ENCODE measurements at places on chromosomes 6 and 20.

- DNase-seq, result peak; percentile 83
Observed at GRCh38 chr6:147802459-147802858, 294.0 kb downstream of the SAMD5 start.

GRCh38 chr6:139508576-139508975, 134.1 kb upstream of the CITED2 start:
- no peak for DNase-seq

- no peak for DNase-seq
Observed at GRCh38 chr6:137087902-137088301, 43.1 kb upstream of the IL20RA start.

GRCh38 chr6:39962831-39963230, 28.6 kb upstream of the MOCS1 start:
- peak; percentile 68 for DNase-seq

- DNase-seq, result no peak
Observed at GRCh38 chr6:22670605-22671004, 101.2 kb downstream of the HDGFL1 start.

DNA sequence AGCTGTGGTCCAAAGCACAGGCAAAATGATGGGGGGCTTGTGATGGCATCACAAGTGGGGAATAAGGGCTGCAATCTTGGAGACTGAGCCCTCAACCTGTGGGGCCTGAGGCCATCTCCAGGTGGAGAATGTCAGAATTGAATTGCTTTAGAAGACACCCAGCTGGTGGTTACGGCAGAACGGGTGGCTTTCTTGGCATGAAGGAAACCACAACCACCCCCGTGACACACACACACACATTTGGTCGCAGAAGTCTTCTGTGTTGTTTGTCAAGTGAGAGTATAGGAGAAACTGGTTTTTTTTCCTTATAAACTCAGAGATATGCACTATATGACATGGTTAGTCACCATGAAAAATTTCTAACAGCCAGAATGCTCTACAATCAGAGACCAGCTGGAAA, 139.5 kb upstream of the CDH4 start:
- DNase-seq, result no peak

- DNase-seq, result no peak
Observed at GRCh38 chr6:149246691-149247384, 70.7 kb upstream of the TAB2 start.

- peak; percentile 13 for DNase-seq
Observed at GRCh38 chr20:61500791-61501321, 248.8 kb downstream of the CDH4 start.

GRCh38 chr20:64084685-64085152, 521 bp upstream of the LKAAEAR1 start:
- DNase-seq, result no peak

DNA sequence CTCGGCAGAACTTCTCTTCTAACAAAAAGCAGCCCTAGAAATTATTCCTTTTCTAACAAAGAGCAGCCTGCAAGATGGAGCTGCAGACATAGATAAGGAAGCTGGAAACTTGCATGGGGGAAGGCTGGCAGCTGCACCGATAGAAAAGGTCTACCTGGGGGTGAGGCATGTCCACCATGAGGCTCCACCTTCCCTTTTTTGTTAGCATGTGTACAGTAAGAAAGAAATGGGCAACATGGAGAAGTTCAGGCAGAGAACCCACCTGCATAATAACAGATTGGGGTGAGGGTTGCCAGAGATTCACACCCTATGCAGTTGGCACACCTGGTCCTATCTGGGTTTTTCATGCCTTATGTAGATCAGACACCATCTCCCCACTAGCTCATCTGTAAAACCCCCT, 25.4 kb downstream of the ZNF311 start:
- DNase-seq, result no peak

DNA sequence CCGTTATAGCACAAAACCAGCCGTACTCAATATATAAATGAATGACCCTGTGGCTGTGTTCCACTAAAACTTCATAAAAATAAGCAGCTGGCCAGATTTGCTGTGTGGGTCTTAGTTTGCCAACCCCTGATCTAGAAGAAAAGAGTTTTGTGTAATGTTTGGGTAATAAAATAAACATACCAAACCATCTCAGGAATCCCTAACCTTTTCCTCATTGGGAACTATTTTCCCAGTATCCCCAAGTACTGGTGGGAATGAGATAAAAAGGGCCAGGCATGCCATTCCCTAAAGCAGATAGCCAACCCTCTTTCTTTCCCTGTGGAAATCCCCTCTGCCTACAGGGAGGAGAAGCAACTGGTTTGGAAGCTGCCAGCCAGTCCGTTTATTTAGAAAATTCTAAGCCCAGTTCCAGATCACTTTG, 169.1 kb upstream of the AKAP12 start:
- peak; percentile 56 for DNase-seq

DNA sequence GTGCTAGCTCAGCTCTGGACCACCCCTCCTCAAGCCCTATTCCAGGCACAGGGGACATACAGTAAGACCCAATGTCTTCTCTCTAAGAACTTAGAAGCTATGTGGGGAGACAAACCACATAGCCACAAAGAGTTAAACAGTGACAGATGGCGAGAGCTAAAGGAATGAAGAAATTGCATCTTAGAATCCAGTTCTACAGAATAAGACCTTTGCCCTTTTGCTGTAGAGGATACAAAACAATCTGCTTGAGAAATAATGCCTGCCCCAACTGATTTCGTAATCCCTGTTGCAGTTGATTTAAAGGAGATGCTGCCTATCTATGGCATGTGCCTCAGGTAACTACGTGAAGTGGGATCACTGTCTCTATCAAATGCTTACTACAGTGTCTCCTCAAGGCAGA, 31.2 kb downstream of the TNFRSF21 start:
- peak; percentile 84 for DNase-seq

GRCh38 chr6:87700397-87701343, 1.4 kb downstream of the AKIRIN2 start:
- DNase-seq, result peak; percentile 81

DNA sequence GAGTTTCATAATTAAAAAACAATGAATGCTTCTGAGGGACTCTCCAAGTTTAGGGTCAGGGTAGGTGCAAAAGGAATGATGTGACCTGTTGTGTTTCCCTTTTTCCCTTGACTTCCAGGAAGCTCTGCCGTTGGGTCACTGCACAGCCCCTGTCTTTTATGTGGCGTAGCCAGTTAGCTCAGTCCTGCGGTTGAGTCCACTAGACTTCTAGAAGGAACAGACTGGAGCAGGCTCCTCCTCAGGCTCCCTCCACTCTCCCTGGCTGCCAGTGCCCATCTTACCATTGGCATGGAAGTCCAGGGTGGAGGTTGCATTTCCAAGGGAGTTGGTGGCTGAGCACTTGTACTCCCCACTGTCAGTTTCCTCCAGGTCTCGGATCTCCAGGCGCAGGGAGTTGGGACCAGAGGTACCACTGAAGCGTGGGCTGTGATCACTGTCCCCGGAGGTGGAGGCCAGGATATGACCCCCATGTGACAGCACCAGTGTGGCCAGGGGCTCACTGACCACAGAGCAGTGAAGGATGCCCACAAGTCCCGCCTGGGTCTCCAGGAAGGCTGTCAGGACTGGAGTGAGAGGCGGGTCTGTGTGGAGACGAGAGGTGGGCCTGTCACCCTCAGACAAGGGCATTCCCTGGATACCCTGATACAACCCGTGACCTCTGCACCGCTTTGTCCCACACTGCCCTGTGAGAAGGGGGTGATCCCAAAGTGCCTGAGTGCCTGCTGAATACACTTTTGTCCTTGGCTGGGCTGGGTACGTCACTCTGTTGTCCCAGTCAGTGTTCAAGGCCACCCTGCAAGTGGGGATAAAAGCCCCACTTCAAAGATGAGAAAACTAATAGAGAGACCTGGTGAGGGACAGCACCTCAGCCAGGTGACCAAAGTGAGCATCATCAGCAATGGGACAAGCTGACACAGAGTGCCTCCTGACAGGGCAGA, 11.1 kb downstream of the SIGLEC1 start:
- DNase-seq, result no peak

- no peak for DNase-seq
Observed at GRCh38 chr6:98548301-98548700, 286.1 kb upstream of the POU3F2 start.

DNA sequence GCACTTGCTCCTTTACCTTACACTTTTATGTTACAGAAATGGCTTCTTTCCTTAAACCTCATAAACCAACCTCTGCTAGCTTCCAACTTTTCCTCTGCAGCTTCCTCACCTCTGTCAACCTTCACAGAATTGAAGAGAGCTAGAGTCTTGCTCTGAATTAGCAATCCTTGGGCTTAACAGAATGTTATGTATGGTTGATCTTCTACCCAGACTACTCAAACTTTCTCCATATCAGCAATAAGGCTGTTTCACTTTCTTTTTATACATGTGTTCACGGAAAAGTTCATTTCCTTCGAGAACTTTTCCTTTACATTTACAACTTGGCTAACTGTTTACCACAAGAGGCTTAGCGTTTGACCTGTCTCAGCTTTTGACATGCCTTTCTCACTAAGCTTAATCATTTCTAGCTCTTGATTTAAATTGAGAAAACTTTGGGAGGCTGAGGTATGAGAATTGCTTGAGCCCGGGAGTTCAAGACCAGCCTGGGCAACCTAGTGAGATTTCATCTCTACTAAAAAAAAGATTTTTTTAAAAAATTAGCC, 207.3 kb downstream of the BMP7 start:
- no peak for DNase-seq

GRCh38 chr6:12957321-12958051, 240.9 kb downstream of the PHACTR1 start:
- peak; percentile 67 for DNase-seq

DNA sequence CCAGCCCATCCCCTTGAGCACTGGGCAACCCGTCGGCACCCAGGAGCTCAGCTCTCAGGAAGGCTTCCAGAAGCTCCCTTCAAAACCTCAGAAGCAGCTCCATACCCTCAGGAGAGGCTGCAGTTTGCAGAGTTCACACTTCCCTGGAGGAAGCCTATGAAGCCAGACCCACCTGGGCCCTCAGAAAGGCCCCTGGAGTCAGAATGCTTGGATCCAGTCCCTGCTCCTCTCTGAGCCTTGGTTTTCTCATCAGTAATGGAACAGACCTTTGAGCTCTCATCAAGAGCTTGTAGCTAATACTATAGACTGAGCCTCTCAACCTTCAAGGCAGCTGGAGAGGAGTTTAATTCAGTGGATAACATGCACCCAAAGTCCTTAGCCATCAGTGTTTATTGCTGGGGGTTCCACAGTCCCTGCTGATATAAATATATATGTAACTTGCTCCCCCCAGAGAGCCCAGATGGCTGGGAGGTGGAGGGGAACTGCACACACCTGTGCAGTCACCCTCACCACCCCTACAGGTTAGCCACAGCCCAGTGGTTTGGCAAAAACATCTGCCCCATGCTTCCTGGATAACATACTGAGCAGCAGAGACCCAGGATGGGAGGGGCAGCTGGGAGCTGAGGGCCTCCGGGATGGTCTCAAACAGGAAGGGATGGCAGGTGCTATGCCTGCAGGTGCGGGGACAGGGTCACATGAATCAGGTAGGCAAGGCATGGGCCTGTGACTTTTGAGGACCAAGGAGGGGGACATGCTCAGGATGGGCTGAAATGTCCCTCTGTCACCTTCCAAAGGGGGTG, 120.1 kb downstream of the SNX5 start:
- no peak for DNase-seq

- peak; percentile 57 for DNase-seq
Observed at GRCh38 chr6:36358226-36358915, 21.7 kb upstream of the BNIP5 start.

GRCh38 chr6:147508042-147508865, at the start of gene SAMD5:
Gene SAMD5 (plus strand): TSS chr6:147508690. CDS start chr6:147508929, 239 bp downstream.
- peak; percentile 83 for DNase-seq

- peak; percentile 72 for DNase-seq
Observed at GRCh38 chr6:105510746-105511145, 107.9 kb upstream of the PREP start.

GRCh38 chr6:167565388-167565787, 240.5 kb downstream of the TTLL2 start:
- DNase-seq, result no peak

DNA sequence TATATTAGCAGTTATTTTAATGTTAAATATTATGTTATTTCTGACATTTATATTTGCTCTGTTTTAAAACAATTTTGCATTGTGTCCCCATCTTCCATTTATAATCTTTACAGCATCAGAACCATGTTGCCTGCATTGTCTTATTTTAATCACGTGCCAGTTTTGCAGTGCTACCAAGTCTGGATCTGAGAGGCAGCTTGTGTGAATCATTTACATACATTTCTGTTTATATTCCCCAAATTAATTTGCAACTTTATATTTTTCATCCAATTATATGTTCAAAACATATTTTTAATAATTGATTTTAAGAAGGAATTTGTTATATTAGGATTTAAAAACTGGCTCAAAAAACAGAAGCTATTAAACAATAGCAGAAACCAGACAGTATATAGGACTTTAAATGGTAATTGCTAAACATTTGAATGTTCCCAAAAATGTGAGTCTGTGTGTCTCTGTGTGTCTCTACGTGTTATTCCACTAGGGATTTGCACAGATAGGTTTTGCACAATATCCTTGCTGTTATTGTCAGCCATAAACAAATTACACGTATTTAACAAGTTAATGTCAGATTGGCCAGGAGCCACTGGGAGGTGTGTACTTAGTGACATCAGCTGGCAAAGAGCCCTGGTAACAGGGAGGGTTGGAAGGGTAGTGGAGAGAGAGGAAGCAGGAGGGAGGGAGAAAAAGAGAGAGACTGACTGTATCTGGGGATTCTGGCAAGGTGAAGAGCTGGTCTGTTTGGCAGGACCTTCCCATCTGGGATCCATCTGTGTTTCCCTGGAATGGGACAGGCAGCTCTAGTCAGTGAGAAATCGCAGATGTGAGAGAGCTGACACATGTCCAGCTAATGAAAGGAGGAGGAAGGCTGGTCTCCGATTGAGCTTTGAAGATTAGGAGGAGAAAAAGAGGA, 72.1 kb downstream of the CBFA2T2 start:
- DNase-seq, result peak; percentile 91

- peak; percentile 70 for DNase-seq
Observed at GRCh38 chr6:27873021-27873940, 38.9 kb downstream of the OR2B2 start.

DNA sequence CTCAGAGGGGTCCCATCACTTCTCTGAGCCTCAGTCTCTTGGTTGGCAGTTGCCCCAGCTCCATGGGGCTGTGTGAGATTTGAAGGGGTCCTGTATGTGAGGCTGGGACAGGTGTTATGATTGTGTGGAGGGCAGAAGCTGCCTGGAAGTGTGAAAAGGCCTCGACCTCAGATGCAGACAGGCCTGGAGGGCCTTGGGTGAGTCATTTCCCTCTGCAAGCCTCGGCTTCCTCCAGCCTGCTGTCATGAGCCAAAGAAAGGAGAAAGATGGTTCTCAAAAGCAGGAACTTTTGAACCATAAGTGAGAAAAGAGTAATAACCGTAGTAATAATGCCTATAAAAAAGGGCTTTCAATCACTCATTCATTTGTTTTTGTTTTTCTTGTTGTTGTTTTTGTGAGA, 37.5 kb downstream of the SNAI1 start:
- peak; percentile 75 for DNase-seq

DNA sequence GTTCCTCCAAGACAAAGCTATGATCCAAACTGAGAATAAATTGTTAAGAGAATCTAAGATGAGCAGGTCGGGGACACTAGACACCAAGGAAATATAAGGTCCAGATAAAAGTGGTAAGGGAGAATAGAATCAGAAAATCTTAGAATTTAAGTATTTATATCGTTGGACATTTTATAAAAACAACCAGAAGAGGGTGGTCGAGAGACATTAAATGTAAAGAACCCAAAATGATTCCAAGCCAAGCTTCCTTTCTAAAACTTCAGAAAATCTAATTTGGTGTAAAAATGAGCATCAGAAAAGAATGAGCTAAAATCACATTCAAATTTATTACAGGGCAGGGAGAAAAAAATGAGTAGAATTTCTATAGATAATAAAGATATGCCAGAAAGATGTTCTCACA, 97.8 kb upstream of the OGFRL1 start:
- peak; percentile 44 for DNase-seq

Data from iris pigment epithelial cell (primary cell).